ENCODE measurements at places on chromosomes 3 and 15.
A peak's percentile ranks its signal among the peaks of the same experiment; 100 is the strongest.

- no peak for DNase-seq
Measured at GRCh38 chr15:36972704-36973103, 127.6 kb downstream of the MEIS2 start.

GRCh38 chr3:114071786-114072185 lies 15.2 kb downstream of the QTRT2 start:
- DNase-seq = no peak

- DNase-seq = peak; percentile 71
Measured at GRCh38 chr15:101242160-101242998, 9.5 kb downstream of the CHSY1 start.

- no peak for DNase-seq
Measured at GRCh38 chr3:30733209-30733608, 126.8 kb downstream of the TGFBR2 start.

Measured in CD4-positive, alpha-beta T cell treated with Interleukin-15 for 4 hours (primary cell).